ENCODE measurements at places on chromosomes 1 and 21.

DNA sequence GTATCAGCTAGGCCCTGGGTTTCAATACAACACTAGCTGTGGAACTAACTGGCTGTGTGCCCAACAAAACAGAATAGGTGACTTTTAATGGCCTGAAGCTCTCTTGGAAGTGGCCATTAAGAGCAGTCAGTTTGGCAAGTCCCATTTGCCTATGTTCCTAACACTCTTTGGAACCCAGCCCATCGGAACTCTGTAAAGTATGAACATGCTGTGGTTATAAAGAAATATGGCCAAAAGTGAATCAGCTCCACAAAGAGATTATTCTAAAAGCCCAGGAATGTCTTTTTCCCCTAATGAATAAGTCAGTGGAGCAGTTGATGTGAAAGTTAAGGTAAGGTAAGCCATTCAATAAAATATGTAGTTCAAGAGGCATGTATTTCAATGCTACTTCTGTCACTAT is 223.7 kb upstream of the ADAMTS5 start:
- no peak for DNase-seq

DNA sequence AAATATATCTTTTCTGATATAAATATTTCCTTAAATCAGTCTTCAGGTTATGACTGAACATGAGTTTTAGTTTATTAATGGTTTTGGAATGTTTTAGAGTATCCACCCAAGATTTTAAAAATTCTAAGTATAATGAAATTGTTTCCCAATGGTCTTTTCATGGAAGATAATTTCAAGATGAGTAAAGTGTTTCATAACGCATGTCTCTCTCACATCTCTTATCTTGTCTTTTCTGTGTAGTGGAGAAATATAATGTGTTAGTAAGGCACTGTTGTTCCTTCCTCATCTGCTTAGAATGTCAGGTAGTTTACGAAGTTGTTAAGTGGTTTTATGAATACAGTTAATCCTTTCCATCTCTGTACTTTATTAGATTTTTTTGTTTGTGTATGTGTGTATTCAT is 49.6 kb downstream of the PLA2G4A start:
- DNase-seq = no peak

DNA sequence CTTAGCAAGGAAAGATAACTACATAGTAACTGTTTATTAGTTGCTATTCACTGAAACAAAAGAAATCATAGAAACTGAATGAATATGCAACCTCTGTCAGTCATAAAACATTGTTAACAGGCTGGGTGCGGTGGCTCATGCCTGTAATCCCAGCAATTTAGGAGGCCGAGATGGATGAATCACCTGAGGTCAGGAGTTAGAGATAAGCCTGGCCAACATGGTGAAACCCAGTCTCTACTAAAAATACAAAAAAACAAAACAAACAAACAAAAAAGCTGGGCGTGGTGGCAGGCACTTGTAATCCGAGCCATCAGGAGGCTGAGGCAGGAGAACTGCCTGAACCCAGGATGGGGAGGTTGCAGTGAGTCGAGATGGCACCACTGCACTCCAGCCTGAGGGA is 44.1 kb downstream of the CRB1 start:
- no peak for DNase-seq

- DNase-seq = no peak
These were observed 10.5 kb downstream of the PRPF38A start for GRCh38 chr1:52414942-52415341.

DNA sequence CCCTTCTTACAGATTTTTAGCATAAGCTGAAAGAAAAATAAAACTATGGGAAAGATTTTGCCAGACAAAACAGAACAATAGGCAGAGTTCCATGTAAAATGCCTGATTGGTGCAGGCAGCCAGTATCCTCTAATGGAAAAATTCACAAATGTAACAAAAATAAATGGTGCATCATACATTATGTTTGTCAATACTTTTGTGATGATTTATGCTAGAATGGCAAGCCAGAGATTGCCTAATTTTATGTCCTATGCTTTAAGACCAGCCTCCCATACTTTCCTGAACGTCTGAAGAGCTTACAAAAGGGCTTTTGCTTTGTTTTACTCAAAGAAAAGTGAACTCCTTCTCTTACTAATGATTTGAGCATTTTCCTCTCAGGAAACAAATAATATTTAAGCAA is 81.5 kb upstream of the KCNJ15 start:
- DNase-seq = no peak
